Kidney epithelial cell (primary cell): ENCODE measurements at places on chromosomes 3 and 15. TPM values are rescaled to one million over a fixed set of nuclear protein-coding genes. Genes with fewer than 3 reads are reported as not detected.

Gene WDR93
- 0.25 and 0.41 TPM in 2 replicates for total RNA-seq

DNA sequence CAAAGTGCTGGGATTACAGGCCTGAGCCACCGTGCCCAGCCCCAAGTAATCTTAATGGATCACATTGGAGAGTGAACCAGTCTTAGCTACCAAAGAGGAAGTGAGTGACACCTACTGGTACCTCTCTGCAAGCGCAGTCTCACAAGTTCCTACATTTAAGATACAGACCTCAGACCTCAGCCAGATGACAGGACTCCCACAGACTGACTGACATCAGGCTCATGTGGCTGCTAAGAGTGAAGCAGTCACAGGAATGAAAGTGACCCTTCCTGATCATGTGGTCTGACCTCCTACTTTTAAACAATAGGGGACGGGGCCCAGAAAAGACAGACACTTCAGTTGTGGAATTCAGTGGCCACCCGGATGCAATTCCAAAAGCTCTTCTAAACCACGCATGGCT, 36.3 kb upstream of the GNB5 start:
- DNase-seq: peak; percentile 81

DNA sequence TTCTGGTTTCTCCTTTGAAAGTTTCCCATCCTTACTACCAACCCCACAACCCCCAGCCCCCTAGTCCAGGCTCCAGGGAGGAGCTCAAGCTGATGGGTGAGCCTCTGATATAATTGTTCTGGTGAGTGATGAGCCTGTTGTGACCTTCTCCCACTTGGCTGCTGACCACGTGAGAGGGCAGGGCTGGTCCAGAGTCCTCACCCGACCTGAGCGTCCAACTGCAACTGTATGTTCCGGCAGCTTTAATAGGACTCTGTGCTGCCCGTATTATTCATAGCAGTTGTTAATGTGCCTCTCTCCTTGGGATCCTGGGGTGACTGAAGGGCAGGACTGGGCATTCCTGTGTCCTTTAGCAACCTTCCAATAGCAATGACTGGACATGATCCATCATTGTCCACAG, 56.2 kb downstream of the B3GNT5 start:
- DNase-seq: no peak

GRCh38 chr15:59240036-59240435, 33.4 kb downstream of the LDHAL6B start:
- no peak for DNase-seq

DNA sequence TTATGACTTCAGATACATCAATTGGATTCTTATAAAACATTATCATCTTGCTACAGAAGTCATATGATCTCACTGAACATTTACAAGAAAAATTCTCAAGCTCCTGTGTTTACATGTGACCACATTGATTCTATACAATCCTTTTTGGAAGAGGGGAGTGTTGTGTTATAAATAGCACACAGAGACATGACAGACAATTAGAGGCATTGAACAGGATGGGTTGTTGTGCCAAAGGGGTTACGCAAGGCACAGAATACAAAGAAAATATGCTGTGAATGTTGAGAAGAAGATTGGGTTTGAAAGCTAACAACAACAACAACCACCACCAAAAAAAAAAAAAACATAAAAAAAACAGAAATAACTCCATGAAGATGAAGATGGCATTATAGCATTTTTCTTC, 32.5 kb upstream of the TBL1XR1 start:
- no peak for DNase-seq
